Upper lobe of left lung (tissue), 6 donors: ENCODE measurements at places on chromosomes 4 and X.

DNA sequence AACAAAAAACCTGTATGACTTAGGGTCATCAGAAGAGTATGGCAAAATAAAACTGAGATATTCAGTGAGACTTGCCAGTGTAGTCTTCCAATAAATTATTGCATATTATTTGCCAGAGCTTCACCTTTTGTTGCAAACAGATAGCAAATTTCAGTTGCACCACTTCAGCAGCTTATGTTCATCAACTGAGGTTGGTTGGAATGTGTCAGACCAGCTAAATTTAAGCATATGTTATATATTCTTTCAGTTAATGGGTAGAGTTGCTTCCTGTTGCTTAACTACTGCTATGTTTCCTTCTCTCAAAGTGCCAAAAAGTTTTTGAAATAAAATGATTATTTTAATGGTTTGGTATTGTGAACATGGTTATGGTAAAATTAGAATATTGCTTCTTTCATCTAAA, 61.5 kb downstream of the GALNT7 start:
- H3K36me3 ChIP-seq, result no peaks in the 10 kb centered on the region
- H3K27ac ChIP-seq, result no peak overlapping the region
- H3K4me1 ChIP-seq, result peaks cover 4% of the 10 kb centered on the region
- DNase-seq, result no peak
- no peak overlapping the region for H3K4me3 ChIP-seq

- H3K4me1 ChIP-seq, result peaks cover 13% of the 10 kb centered on the region
- no peak for DNase-seq
- H3K27me3 ChIP-seq, result no peaks in the 10 kb centered on the region
- H3K4me3 ChIP-seq, result no peak overlapping the region
- peak overlapping the region; percentile 68 for H3K27ac ChIP-seq
Observed at GRCh38 chr4:105061731-105062130, 84.9 kb upstream of the TET2 start.

GRCh38 chr4:77600521-77601451, 4.8 kb upstream of the CXCL13 start:
- no peak overlapping the region for H3K27ac ChIP-seq
- H3K36me3 ChIP-seq, result no peaks in the 10 kb centered on the region
- no peaks in the 10 kb centered on the region for H3K27me3 ChIP-seq
- no peak for DNase-seq

GRCh38 chrX:133645256-133645655, 230.0 kb upstream of the GPC4 start:
- no peak overlapping the region for H3K4me3 ChIP-seq
- no peaks in the 10 kb centered on the region for H3K27me3 ChIP-seq
- DNase-seq, result no peak
- no peak overlapping the region for H3K27ac ChIP-seq
- no peaks in the 10 kb centered on the region for H3K4me1 ChIP-seq
- no peaks in the 10 kb centered on the region for H3K36me3 ChIP-seq

- peak overlapping the region; percentile 80 for H3K4me3 ChIP-seq
- H3K4me1 ChIP-seq, result no peaks in the 10 kb centered on the region
- peak overlapping the region; percentile 88 for H3K27ac ChIP-seq
Observed at GRCh38 chrX:101349193-101349562, 636 bp upstream of the TIMM8A start.

- no peak for DNase-seq
- H3K4me3 ChIP-seq, result no peak overlapping the region
- H3K36me3 ChIP-seq, result no peaks in the 10 kb centered on the region
- H3K27me3 ChIP-seq, result no peaks in the 10 kb centered on the region
- H3K27ac ChIP-seq, result no peak overlapping the region
Observed at GRCh38 chr4:41725254-41725653, 23.3 kb downstream of the PHOX2B start.

GRCh38 chrX:68355629-68355920, 77.7 kb downstream of the OPHN1 start:
- no peak overlapping the region for H3K4me3 ChIP-seq
- peaks cover 6% of the 10 kb centered on the region for H3K4me1 ChIP-seq
- DNase-seq, result no peak
- H3K36me3 ChIP-seq, result no peaks in the 10 kb centered on the region

GRCh38 chr4:6655924-6656323, 15.4 kb downstream of the MRFAP1 start:
- H3K4me3 ChIP-seq, result no peak overlapping the region
- peaks cover 10% of the 10 kb centered on the region for H3K4me1 ChIP-seq
- H3K27me3 ChIP-seq, result no peaks in the 10 kb centered on the region
- no peaks in the 10 kb centered on the region for H3K36me3 ChIP-seq
- no peak for DNase-seq
- no peak overlapping the region for H3K27ac ChIP-seq

GRCh38 chr4:130395871-130396270, 1299.9 kb downstream of the C4orf33 start:
- H3K4me1 ChIP-seq, result no peaks in the 10 kb centered on the region
- H3K27me3 ChIP-seq, result no peaks in the 10 kb centered on the region
- H3K36me3 ChIP-seq, result no peaks in the 10 kb centered on the region
- H3K4me3 ChIP-seq, result no peak overlapping the region
- no peak for DNase-seq
- no peak overlapping the region for H3K27ac ChIP-seq

DNA sequence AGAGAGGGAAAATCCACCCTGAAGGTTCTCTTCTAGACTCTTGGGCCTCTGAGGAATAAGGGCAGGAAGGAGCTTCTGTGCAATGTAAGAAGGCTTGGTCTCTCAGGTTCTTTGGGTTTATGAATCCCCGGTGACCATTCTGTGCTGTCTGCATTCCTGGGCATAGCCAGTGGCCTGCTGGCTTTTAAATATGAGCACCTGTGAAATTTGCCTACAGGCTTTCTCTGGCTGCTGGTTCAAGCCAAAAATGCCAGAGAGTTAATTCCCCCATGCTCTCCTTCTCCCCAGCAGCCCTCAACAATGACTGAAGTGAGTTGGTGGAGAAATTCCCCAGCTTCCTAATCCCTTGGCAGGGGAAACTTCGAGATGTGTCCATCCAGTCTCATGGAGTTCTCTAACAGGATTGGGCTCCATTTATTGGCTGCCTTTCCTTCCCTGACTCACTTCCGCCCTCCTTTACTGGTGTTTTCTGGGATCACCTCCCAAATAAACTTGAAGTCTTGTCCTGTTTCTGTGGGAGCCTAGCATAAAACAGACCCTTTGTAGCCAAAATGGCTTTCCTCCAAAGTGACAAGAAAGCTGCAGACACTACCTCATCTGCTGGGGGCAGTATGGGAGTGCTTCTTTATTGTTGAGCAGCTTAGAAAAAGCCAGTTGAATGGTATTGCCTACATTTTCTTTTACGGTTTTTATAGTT, 179.4 kb upstream of the CASK start:
- H3K4me1 ChIP-seq, result no peaks in the 10 kb centered on the region
- no peaks in the 10 kb centered on the region for H3K27me3 ChIP-seq
- H3K4me3 ChIP-seq, result no peak overlapping the region
- no peak for DNase-seq

- H3K27me3 ChIP-seq, result no peaks in the 10 kb centered on the region
- H3K36me3 ChIP-seq, result no peaks in the 10 kb centered on the region
- H3K4me1 ChIP-seq, result no peaks in the 10 kb centered on the region
- no peak overlapping the region for H3K4me3 ChIP-seq
- no peak for DNase-seq
Observed at GRCh38 chr4:101160792-101161592, 186.3 kb downstream of the PPP3CA start.

- H3K36me3 ChIP-seq, result no peaks in the 10 kb centered on the region
- H3K4me3 ChIP-seq, result no peak overlapping the region
- no peak for DNase-seq
- no peaks in the 10 kb centered on the region for H3K4me1 ChIP-seq
- no peaks in the 10 kb centered on the region for H3K27me3 ChIP-seq
Observed at GRCh38 chrX:153771415-153772315, 7.6 kb downstream of the PLXNB3 start.

- H3K4me3 ChIP-seq, result no peak overlapping the region
- H3K27ac ChIP-seq, result no peak overlapping the region
- H3K27me3 ChIP-seq, result no peaks in the 10 kb centered on the region
- no peak for DNase-seq
Observed at GRCh38 chr4:3335385-3335784, 42.6 kb downstream of the RGS12 start.

- no peak overlapping the region for H3K4me3 ChIP-seq
- no peak for DNase-seq
- no peaks in the 10 kb centered on the region for H3K27me3 ChIP-seq
- no peak overlapping the region for H3K27ac ChIP-seq
Observed at GRCh38 chr4:43411226-43411625, 518.7 kb downstream of the GRXCR1 start.

- no peaks in the 10 kb centered on the region for H3K4me1 ChIP-seq
- H3K36me3 ChIP-seq, result no peaks in the 10 kb centered on the region
- no peak overlapping the region for H3K4me3 ChIP-seq
- H3K27ac ChIP-seq, result no peak overlapping the region
Observed at GRCh38 chr4:137694138-137694537, 161.8 kb upstream of the PCDH18 start.

GRCh38 chr4:38670939-38671591, 7.1 kb downstream of the KLF3 start:
- peaks cover 97% of the 10 kb centered on the region for H3K4me1 ChIP-seq
- no peaks in the 10 kb centered on the region for H3K36me3 ChIP-seq
- H3K4me3 ChIP-seq, result peak overlapping the region; percentile 20
- DNase-seq, result no peak
- H3K27me3 ChIP-seq, result no peaks in the 10 kb centered on the region

DNA sequence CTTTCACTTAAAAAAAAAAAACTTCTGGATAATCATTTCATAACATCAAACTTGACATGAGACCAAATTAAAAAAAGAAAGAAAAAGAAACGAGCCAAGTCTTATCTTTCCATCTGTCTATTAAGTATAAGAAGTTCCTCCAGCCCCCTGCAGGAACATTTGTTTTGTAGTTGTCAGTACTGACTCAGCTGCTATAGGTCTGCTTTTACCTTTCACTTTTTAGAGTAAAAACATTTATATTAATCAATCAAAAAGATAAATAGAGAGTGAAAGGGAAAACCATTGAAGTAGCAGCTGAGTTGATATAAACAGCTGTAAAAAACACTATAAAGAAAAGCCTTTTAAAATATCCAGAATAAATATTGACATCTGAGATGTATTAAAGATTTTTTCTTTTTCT, 46.1 kb downstream of the CCDC158 start:
- no peak for DNase-seq
- no peaks in the 10 kb centered on the region for H3K27me3 ChIP-seq
- H3K4me1 ChIP-seq, result no peaks in the 10 kb centered on the region
- H3K36me3 ChIP-seq, result no peaks in the 10 kb centered on the region

DNA sequence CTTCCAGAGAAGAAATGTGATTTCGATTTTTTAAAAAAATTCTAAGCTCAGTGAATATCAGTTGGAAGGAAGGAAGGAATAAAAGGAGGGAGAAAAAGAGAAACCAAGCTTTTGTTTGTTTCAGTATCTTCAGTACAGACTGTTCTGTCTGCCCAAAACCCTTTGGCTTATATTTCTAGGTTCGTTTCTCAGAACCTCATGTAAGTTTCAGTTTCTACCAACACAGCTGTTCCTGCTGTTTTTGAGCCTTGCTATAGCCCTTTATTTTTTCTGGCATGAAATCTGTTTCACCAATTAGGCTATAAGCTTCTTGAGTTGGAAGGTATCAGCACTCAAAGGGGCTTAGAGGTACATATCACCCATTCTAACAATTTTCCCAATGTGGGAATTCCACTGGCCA, 157.9 kb downstream of the GBA3 start:
- no peak for DNase-seq
- no peak overlapping the region for H3K4me3 ChIP-seq
- no peaks in the 10 kb centered on the region for H3K27me3 ChIP-seq
- H3K27ac ChIP-seq, result no peak overlapping the region
- H3K4me1 ChIP-seq, result no peaks in the 10 kb centered on the region

GRCh38 chrX:68203646-68204045, 229.6 kb downstream of the OPHN1 start:
- H3K4me3 ChIP-seq, result no peak overlapping the region
- H3K36me3 ChIP-seq, result no peaks in the 10 kb centered on the region
- DNase-seq, result no peak

DNA sequence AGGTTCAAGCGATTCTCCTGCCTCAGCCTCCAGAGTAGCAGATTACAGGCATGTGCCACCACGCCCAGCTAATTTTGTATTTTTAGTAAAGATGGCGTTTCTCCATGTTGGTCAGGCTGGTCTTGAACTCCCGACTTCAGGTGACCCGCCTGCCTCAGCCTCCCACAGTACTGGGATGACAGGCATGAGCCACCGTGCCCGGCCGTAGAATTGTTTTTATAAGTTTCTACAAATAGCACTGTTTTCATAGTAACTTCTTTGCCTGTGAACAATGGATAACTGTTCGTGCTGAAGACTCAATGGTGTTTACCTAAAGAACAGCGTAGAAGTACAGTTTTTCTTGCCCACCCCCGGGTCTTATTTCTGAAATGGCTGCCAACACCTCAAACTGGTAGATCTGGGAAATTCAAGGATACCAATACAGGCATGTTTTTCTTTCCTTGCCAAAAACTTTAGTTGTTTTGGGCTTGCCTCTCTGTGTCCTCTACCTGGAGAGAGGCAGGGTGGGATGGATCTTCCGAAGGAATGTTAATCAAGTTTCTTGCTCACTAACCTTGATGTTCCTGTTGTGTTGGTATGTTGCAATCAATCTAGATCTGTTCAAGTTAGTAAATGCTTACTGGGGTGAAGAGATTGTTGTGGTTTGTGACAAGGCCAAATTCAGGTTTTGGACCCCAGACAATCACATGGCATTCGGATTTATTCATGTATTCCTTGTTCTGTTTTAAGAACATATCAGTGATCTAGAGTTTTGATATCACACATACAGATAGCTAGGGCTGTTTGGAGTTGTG, 2.8 kb upstream of the RUFY3 start:
- H3K27me3 ChIP-seq, result no peaks in the 10 kb centered on the region
- no peak overlapping the region for H3K4me3 ChIP-seq
- no peak overlapping the region for H3K27ac ChIP-seq
- peaks cover 29% of the 10 kb centered on the region for H3K4me1 ChIP-seq
- no peaks in the 10 kb centered on the region for H3K36me3 ChIP-seq
- no peak for DNase-seq

DNA sequence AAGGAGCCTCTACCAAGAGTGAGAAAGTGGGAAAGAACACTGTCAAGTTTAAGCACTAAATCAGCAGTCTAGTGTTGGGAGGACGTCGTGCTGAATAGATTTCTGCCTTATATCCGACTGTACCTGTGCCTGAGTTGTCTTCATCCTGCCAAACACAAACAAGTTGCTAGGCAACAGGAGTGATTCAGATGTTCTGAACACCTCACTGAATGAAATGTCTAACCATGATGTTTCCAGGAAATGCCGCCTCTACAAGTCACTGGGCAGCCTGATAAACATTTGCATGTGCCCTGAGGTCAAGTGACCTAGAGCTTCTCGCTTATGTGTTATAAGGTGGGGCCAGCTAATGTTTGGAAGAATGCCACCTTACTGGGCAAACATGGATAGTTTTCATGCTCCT, 37.9 kb downstream of the SGMS2 start:
- DNase-seq, result no peak
- peaks cover 14% of the 10 kb centered on the region for H3K4me1 ChIP-seq
- H3K27me3 ChIP-seq, result no peaks in the 10 kb centered on the region
- no peaks in the 10 kb centered on the region for H3K36me3 ChIP-seq
- H3K27ac ChIP-seq, result no peak overlapping the region

- no peak overlapping the region for H3K4me3 ChIP-seq
- DNase-seq, result no peak
- H3K4me1 ChIP-seq, result no peaks in the 10 kb centered on the region
Observed at GRCh38 chrX:23127586-23127985, 127.8 kb downstream of the DDX53 start.
